ENCODE measurements at places on chromosomes 2 and 18.

DNA sequence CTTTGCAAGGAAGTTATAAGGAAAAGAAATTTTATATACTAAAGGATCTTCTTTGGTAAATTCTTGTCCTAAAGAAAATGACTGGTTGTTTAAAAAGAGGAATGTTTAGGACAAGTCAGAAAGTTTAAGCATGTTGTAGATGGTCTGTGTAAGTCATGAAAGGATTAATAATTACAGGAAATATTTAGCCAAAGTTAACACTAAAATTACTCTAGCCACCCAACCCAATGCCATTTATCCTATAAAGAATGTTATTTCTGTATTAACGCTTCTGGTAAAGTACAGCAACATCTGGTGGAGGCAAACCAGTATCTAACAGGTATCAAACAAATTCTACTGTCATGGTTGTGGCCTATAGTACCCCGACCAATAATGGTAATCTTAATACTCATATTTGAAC, 546.9 kb upstream of the PKDCC start:
- DNase-seq: no peak

DNA sequence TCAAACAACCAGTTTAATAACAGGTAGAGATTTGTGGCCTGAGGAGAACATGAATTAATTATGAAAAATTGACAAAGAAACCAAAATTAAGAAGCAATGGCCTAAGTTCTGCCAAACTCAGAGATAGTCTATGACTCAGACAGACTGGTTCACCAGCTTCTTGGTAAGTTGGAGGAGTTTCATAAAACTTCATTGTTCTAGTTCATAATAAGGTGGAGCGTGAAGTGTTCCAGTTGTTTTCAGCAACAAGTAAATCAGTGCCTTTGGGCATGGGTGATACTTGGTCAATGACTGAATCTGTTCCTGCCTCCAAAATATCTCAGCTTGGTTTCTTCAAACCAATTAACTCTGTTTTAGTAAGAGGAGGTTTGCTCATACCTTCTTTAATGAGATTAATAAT, 40.0 kb downstream of the SLC40A1 start:
- no peak for DNase-seq

DNA sequence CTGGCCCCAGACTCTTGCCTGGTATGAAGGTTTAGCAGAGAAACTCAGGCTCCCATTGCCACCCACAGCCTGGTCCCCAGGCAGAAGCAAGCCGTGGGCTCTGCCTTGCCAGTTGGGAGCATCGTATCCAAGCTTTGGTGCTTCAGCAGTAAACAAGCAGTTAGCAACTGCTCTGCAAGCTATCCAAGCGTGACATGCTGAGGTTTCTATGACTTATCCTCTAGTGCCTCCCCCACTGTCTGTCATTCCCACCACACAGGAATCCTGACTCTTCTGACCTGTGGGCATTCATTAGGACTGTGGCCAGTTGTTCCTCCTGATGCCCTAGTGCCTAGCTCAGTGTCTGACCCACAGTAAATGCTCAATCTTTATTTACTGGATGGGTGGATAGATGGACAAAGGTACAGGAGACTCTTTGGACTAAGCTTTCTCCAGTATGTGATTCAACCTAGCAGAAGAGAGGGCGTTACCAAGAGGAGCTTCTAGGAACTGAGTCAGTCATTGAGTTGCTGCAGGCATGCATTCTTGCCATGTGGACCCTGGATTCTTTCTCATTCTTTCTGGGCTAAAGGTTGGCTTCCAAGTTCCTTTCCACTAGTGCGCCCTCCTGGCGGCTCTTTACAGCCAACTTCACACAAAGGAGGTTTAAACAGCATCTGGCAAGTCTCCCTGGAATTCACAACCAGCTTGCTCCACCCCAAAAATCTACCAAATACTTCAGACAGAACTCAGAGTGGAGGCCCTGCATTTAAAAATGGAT, 40.6 kb upstream of the MRPL19 start:
- no peak for DNase-seq

DNA sequence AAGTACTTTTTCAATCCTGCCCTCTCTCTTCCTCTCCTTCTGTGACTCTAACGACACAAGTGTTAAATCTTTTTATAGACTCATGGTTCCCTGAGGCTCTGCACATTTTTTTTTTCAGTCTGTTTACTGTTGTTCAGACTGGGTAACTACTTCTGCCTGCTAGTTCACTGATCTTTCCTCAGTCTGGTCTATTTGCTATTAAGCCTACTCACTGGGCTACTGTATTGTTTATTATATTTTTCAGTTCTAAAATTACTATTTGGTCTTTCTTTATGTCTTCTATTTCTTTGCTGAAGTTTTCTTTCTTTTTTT, 21.3 kb downstream of the PPP3R1 start:
- DNase-seq: no peak

- DNase-seq: no peak
Observed at GRCh38 chr18:50231621-50232020, 34.7 kb downstream of the CFAP53 start.

GRCh38 chr18:3059272-3059671, 46.3 kb upstream of the LPIN2 start:
- DNase-seq: peak; percentile 82

GRCh38 chr18:39453882-39454281, 1888.3 kb upstream of the CELF4 start:
- DNase-seq: no peak

GRCh38 chr18:67068608-67069007, 447.9 kb downstream of the DSEL start:
- DNase-seq: no peak

- DNase-seq: no peak
Observed at GRCh38 chr2:100642425-100642824, 79.6 kb downstream of the PDCL3 start.

GRCh38 chr2:224448236-224448635, 46.3 kb upstream of the FAM124B start:
- no peak for DNase-seq

- peak; percentile 23 for DNase-seq
Observed at GRCh38 chr2:46369783-46370182, 72.6 kb downstream of the EPAS1 start.

DNA sequence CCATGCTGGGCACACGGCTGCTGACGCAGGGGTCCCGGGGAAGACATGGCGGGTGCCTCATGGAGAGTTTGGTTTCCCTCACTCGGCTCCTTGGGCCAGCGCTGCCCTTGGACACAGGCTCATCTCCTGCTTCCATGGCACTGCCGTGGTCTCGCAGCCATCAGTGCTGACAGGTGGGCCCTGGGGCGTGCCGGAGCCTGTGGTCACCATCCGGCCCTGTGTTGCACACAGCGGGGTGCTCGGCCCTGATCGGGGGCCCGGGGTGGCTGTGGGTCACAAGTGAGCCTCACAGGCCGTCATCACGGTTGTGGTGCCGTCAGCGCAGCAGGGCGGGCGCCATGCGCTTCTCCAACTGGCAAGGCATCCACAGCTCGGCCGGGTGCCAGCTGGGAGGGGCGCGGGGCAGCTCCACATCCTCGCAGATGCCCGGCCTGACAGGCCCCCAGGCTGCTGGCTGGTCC, 582 bp downstream of the RTP5 start:
- DNase-seq: no peak

- no peak for DNase-seq
Observed at GRCh38 chr2:20509770-20510490, 63.1 kb downstream of the RHOB start.

- no peak for DNase-seq
Observed at GRCh38 chr2:100560216-100560830, 2.5 kb upstream of the PDCL3 start.

DNA sequence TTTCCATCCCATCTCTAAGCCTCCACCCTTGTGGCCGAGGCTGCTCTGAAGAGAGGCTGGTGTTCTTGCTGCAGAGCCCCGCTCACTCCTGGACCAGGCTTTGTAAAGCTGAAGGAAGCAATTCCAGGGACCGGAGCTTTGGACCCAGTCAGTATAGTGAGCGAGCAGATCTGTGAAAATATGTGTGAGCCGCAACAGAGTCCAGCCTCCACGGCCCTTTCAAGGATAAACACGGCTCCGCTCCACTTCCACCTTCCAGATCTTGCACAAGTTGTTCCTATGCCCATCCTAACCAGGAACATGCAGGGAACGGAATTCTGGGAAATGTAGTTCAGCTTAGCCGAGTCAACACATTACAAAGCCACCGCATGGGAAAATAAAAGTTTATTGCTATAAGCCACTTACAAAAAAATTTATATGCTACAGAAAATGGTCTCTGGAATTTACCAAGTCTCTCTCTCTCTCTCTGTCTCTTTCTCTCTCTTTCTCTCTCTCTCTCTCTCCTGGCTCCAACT, 151.7 kb upstream of the ZNF521 start:
- DNase-seq: no peak

- no peak for DNase-seq
Observed at GRCh38 chr2:18208956-18209355, 330.5 kb downstream of the KCNS3 start.

- peak; percentile 23 for DNase-seq
Observed at GRCh38 chr2:63842149-63843061, 709 bp downstream of the UGP2 start.

DNA sequence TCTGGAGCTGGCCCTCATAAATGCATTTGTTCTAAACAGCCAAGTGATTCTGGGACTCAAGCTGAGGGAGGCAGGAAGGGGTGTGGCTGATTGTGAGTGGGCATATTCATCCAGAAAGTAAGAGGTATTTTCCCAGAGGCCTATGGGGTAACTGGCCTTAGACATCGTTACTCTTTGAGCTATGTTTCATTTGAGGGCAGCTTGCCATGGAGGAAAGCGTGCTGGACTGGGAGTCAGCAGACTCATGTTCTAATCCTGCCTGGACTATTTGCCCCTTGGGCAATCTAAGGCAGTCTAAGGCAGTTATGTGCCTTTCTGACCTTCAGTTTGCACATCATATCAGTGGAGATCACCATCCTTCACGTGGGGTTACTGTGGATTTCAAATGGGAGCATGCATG, 93.5 kb upstream of the SLC14A2 start:
- no peak for DNase-seq

DNA sequence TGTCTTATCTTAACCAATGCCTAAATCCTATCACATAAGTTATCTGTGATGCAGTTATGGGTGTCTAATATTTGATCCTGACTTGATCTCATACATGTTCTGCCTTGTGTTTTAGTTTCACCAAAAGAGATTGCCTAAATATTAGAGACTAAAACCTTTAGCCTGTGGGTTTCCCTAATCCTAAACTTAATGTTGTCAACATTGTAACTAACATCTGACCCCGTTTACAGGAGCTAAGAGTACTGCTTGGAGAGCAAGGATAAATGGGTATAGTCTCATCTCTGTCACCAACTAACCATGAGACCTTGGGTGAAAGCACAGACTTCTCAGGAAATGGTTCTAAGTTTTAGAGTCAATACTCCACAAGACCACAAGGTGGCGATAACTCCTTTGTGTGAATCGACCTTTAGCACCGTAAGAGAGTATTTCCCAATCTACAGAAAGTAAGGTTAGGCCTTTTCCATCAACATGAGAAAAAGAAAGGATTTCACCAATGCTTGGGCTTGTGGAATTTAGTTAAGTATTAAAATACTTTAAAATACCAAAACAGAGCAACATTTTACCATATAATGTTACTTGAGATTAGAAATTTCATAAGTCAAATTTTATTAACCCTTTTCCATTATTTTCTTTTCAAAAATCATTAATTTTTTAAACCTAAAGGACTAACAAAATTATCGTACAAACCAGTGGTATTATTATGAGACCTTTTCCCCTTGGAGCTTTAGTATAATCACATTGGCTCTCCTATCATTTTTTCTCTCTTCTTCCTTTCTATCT, 60.5 kb downstream of the G6PC2 start:
- DNase-seq: peak; percentile 66

DNA sequence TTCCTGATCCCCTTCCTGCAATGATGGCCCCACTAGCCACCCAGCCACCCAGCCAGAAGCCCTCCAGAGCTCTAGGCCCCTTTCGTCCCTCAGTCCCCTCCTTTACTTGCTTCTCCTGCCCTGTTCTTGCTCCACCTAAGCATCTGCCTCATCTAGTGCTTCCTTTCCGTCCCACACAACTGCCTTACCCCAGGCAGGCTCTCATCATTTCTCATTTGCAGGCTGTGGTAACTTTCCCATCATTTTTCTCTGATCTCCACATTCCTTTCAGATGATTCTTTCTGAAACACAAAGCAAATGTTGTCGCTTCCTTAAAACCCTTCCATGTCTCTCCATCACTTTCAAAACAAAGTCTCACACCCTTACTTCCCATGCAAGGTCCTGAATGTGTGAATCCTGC, 459.8 kb downstream of the METTL4 start:
- no peak for DNase-seq

DNA sequence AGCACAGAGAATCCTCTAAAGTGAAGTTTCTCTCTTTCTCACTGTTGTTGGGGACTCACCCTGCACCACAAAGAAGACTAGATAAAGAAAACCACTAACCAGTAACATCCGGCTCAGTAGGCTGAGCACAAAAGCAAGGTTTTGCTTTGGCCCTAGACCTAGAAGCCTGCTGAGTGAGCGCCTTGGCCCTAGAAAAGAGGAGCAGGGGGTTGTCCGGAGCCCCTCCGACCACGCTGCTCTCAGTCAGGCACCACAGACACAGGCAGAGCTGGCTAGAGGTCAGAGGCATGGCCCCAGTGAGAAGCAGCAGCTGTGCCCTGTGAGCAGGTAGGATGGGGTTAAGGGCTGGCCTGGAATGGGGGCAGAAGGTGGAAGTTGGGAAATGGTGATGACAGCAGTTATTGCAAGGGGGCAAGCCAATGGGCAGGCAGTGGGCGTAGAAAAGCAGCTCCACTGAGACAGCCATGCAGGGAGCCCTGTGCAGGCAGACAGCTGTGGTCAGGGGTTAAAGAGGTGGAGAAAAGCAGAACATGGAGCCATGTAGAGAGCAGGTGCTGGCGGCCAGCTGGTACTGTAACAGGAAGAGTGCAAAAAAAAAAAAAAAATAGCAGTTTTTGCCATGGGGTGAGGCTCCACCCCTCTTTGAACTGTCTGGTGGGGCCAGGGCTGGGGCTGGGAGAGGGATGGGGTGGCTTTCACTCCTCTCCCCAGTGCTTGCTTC, 36.9 kb upstream of the SLC14A1 start:
- peak; percentile 75 for DNase-seq

- DNase-seq: no peak
Observed at GRCh38 chr2:175871331-175872004, 130.6 kb downstream of the LNPK start.

DNA sequence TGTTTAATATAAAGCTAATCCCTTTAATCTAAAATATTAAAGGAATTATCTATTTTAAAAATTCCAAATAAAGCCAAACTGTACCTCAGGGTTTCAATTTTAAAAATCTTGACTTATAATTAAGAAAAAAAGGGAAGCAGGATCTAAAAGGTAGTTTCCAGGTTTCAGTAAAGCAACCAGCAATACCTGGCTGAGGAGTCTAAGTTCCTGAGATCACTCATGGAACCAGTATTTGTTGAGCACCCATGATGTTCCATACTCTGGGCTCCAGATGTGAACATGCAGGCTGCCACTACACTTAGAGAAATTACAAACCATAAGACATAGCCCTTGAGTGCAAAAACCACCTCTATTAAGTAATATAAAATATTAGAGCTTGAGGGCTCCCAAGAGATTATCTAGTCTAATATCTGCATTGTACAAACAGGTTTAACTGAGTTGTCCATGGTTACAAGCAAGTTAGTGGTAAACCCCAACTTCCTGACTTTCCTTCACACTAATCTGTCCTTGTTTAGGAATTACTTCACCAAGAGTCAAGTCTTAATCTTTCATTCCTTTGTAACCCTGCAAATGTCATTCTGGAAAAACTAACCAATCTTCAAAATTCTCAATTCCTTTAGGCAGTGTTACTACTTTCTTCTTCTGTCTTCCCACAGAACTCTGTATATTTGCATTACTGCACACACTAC, 49.2 kb downstream of the CLASP1 start:
- DNase-seq: no peak

- DNase-seq: no peak
Observed at GRCh38 chr2:64391940-64392339, 62.0 kb upstream of the LGALSL start.

- no peak for DNase-seq
Observed at GRCh38 chr2:218732761-218733158, 22.1 kb downstream of the TTLL4 start.

Data from CD4-positive, alpha-beta T cell treated with Interleukin-10 for 1 hour (primary cell).